ENCODE measurements at places on chromosomes 12 and 14.

GRCh38 chr14:100425429-100425827 lies 102.3 kb downstream of the SLC25A47 start:
- H3K36me3 ChIP-seq = no peaks in the 10 kb centered on the region
- H3K27me3 ChIP-seq = no peaks in the 10 kb centered on the region

GRCh38 chr14:57060276-57060955 lies 208.3 kb downstream of the EXOC5 start:
- H3K36me3 ChIP-seq = no peaks in the 10 kb centered on the region
- H3K27me3 ChIP-seq = peaks cover 15% of the 10 kb centered on the region
- H3K4me3 ChIP-seq = no peak overlapping the region
- H3K4me1 ChIP-seq = peaks cover 10% of the 10 kb centered on the region
- no peak for DNase-seq

GRCh38 chr12:124170760-124171159 lies 124.1 kb upstream of the RFLNA start:
- no peaks in the 10 kb centered on the region for H3K27me3 ChIP-seq
- H3K4me3 ChIP-seq = no peak overlapping the region

DNA sequence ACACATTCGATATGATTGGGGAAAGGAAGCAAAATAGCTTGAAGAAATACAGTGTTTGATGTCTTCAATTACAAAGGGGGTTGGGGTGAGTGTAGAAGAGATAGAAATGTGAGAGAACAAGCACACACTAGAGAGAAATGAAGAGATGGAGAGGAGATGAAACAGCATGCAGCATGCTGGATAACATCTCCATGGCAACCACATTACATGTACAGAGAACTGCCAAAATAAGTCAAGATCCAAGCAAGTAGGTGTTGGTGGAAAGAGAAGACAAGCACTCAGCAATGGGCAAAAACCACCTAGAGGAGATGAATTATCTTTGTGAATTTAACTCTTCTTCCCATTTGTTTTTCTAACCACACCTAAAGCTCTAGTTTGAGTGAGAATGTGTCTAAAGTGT lies 289.8 kb downstream of the GRIN2B start:
- no peak overlapping the region for H3K27ac ChIP-seq
- peaks cover 3% of the 10 kb centered on the region for H3K4me1 ChIP-seq
- no peaks in the 10 kb centered on the region for H3K36me3 ChIP-seq
- no peak overlapping the region for H3K4me3 ChIP-seq
- peaks cover 23% of the 10 kb centered on the region for H3K27me3 ChIP-seq
- DNase-seq = no peak

GRCh38 chr12:115251727-115252126 lies 567.8 kb upstream of the TBX3 start:
- no peak overlapping the region for H3K4me3 ChIP-seq
- peaks cover 46% of the 10 kb centered on the region for H3K4me1 ChIP-seq
- no peaks in the 10 kb centered on the region for H3K27me3 ChIP-seq
- no peak overlapping the region for H3K27ac ChIP-seq
- H3K36me3 ChIP-seq = no peaks in the 10 kb centered on the region

DNA sequence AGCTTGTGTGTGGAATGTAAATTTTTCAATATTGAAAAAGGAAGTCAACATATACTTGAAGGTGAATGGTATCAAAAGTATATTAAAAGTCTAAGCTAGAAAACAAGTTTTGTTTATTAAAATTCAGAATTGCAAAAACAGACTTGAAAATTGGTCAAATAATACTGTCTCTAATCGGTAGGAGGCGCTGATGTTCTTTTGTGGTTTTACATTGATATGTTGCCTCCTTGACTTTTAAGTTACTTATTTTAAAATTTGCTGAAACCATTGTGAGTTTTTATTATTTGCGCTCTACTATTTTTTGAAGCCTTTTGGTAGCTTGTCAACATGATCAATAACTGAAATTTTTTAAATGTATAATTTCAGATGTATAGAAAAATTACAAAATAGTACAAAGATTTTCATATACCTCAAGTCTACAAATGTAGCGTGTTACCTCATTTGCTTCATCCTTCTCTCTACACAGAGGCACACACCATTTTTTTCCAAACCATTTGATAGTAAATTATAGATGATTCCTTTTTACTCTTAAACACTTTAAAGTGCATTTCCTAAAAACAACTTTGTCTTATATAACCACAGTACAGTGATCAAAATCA lies 6.9 kb downstream of the RTRAF start:
- H3K4me1 ChIP-seq = peaks cover under 1% of the 10 kb centered on the region
- no peak overlapping the region for H3K4me3 ChIP-seq
- no peak overlapping the region for H3K27ac ChIP-seq
- DNase-seq = no peak
- H3K27me3 ChIP-seq = no peaks in the 10 kb centered on the region

- H3K27me3 ChIP-seq = no peaks in the 10 kb centered on the region
- no peaks in the 10 kb centered on the region for H3K36me3 ChIP-seq
- peaks cover 27% of the 10 kb centered on the region for H3K4me1 ChIP-seq
- no peak overlapping the region for H3K27ac ChIP-seq
- no peak overlapping the region for H3K4me3 ChIP-seq
These were observed 67.8 kb downstream of the NTF3 start for GRCh38 chr12:5499566-5500330.

- H3K36me3 ChIP-seq = no peaks in the 10 kb centered on the region
- no peak overlapping the region for H3K4me3 ChIP-seq
- H3K27me3 ChIP-seq = no peaks in the 10 kb centered on the region
- DNase-seq = no peak
- H3K4me1 ChIP-seq = peaks cover 2% of the 10 kb centered on the region
- H3K27ac ChIP-seq = no peak overlapping the region
These were observed 1003.9 kb downstream of the FLRT2 start for GRCh38 chr14:86533834-86534233.

DNA sequence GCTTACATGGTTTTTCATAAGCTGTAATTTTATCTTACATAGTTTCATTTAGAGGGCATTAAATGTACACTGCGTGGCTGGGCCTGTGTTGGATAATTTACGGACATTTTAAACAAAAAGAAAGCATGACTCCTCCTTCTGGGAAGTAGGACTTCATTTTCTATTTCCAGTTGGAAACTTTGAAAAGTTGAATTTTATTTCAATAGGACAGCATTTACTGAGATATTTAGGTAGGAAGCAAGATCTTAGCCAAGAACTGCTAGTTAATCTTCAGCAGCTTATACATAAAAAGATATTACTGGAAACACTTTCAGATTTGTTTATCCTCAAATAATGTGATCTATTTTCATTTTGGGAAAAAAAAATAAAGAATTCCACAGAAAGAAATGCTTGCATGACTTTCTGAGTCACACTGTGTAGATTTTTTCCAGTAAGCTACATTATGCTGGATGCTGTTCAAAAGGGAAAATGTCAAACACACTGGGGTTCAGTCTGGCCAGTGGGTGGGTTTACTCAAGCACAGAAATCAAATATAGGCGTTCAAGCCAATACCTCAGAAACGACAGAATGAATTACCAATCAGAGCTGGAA lies 239.4 kb upstream of the KRR1 start:
- no peak for DNase-seq
- H3K27me3 ChIP-seq = no peaks in the 10 kb centered on the region
- H3K4me3 ChIP-seq = no peak overlapping the region

DNA sequence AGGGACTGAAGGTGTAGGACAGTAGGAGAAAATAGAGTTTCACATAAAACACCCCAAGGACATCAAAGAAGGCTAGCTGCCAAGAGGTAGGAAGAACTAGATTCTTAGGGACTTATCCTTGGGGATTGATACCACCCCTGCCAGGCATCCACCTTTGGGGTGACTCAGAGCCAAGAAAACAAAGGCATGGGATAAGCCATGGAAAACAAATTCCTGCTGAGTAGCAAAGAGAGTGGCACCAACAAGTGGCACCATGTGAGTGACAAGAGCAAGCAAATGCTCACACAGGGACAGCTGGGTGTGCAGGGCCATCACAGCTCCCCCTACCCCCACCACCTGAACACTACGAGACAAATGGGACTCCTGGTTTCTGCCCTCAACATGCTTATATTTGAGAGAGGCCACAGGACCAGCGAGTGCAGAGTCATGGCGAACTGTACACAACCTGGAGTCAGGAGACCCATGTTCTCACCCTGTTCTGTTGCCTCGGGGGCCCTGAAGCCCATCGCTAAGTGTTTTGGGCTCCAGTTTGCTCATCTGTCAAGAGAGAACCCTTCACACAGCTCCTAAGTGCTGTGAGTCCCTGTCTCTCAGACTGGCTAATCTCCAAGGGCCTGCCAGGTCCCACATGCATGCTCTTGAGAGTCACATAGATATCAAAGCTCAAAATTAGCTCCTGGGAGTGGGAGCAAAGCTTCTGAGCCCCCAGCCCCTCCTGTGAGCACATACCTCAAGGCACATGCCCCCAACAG lies 91.9 kb downstream of the DPF3 start:
- H3K4me3 ChIP-seq = no peak overlapping the region
- H3K27ac ChIP-seq = no peak overlapping the region
- H3K36me3 ChIP-seq = no peaks in the 10 kb centered on the region
- no peaks in the 10 kb centered on the region for H3K4me1 ChIP-seq

DNA sequence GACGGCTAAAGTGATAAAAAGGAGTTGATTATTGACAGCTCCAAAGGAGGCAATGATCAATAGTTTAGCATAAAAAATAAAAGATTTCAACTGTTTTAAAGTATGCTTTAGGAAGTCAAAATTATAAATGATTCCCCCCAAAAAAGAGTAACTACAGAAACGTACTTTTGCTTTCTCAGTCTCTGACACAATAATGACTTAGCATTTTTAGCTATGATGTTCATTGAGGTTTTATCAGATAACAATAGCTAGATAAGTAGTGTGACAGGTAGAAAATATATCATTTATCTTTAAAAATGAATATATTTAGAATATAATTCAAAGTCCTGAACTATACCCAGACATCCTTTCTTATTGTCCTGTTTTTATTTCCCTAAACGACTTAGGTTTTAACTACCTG lies 352.9 kb downstream of the SOX5 start:
- H3K36me3 ChIP-seq = peaks cover 7% of the 10 kb centered on the region
- no peak overlapping the region for H3K27ac ChIP-seq
- DNase-seq = no peak
- no peak overlapping the region for H3K4me3 ChIP-seq
- H3K27me3 ChIP-seq = no peaks in the 10 kb centered on the region
- no peaks in the 10 kb centered on the region for H3K4me1 ChIP-seq

DNA sequence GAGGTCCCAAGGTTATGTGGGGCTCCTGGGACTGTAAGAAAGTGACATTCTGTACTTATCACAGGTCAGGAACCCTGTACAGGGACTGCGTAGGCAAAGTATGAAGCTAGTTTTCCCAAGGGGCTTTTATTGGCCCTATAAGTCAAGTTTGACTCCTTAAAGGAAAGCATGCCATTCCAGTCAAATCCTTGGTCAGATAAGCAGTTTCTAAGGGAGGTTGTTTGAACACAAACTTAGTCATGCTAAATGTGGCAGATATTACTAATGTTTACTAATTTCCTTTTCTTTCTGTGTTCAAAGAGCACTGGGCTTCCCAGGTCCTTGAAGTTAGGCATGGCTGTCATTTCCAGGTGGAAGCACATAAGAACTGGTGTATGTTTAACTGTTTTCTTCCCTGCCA lies 472.4 kb downstream of the ATP23 start:
- H3K27me3 ChIP-seq = no peaks in the 10 kb centered on the region
- peak overlapping the region; percentile 66 for H3K27ac ChIP-seq
- no peak for DNase-seq
- H3K36me3 ChIP-seq = no peaks in the 10 kb centered on the region
- peaks cover 49% of the 10 kb centered on the region for H3K4me1 ChIP-seq

- DNase-seq = no peak
- H3K4me3 ChIP-seq = no peak overlapping the region
- no peak overlapping the region for H3K27ac ChIP-seq
- H3K27me3 ChIP-seq = no peaks in the 10 kb centered on the region
- H3K36me3 ChIP-seq = peaks cover 1% of the 10 kb centered on the region
These were observed 6.9 kb downstream of the PGF start for GRCh38 chr14:74948228-74949175.

- no peaks in the 10 kb centered on the region for H3K27me3 ChIP-seq
- H3K36me3 ChIP-seq = peaks cover 2% of the 10 kb centered on the region
- no peak overlapping the region for H3K27ac ChIP-seq
- H3K4me1 ChIP-seq = peaks cover 42% of the 10 kb centered on the region
- no peak overlapping the region for H3K4me3 ChIP-seq
- no peak for DNase-seq
These were observed 103.7 kb upstream of the MDM1 start for GRCh38 chr12:68435816-68436215.

DNA sequence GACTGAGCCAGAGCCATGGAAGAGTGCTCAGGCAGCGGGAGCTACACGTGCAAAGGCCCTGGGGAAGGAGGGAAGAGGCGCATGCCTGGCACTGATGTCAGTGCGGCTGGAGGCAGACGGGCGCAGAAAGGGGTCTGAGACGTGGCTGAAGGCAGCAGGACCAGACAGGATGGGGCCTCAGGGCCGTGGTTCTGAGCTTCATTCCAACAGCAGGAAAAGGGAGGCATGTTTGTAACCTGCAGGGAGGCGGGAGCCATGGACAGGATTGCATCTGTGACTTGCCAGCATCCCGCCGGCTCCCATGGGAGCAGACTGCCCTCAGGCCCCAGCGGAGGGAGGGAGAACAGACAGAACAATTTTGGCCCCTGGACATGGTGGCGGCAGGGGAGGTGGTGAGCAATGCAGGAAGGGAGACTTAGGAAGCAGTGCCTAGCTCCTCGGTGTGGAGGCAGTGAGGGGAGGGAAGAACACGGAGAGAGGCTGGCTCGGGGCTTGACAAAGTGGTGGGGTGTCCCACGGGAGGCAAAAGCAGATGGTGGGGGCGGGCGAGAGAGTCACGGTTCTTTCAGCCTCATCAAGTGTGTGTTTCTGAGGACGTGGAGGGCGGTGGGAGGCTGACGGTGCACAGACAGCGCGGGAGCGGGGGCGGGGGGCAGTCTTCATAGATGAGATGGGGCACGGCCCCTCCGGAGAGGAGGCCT lies 33.3 kb upstream of the INF2 start:
- H3K4me3 ChIP-seq = no peak overlapping the region
- DNase-seq = no peak
- peaks cover 5% of the 10 kb centered on the region for H3K27me3 ChIP-seq
- peaks cover 5% of the 10 kb centered on the region for H3K4me1 ChIP-seq

DNA sequence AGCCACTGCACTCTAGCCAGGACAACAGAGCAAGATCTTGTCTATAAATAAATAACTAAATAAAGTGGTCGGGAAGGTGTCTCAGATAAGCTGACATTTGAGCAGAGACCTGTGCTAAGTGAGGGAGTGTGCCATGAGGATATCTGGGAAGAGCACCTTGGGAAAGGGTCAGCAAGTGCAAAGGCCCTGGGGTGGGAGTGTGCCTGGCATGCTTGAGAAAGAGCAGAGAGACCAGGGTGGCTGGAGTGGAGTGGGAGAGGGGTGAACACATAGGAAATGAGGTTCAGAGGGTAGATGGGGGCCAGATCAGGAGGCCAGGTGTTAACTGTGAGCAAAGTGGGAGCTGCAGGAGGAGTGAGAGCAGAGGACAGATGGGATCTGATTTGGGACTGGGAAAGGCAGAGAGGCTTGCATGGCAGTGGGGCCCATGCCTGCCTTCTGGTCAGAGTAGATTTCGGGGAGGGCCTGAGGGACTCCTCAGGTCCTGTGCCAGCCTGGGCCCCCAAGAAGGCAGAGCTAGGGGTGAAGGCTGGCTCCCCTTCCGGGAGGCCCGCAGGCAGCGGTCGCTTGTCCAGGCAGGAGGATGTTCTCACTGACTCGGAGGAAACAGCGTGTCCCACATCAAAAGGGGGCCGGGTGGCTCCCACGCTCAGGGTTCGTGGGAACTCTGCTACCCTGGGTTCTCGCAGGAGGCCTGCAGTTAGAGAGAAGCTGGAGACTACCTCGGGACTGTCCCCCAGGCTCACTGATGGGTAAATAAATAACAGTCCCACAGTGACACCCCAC lies 32.6 kb downstream of the DTX1 start:
- H3K4me3 ChIP-seq = no peak overlapping the region
- peaks cover 7% of the 10 kb centered on the region for H3K4me1 ChIP-seq
- no peak for DNase-seq
- H3K27me3 ChIP-seq = peaks cover 77% of the 10 kb centered on the region
- no peaks in the 10 kb centered on the region for H3K36me3 ChIP-seq

All from mesothelial cell of epicardium (in vitro differentiated cells).